ENCODE measurements at places on chromosomes 3 and 15.

- no peak for DNase-seq
Measured at GRCh38 chr3:52742418-52743041, 28.2 kb downstream of the NEK4 start.

DNA sequence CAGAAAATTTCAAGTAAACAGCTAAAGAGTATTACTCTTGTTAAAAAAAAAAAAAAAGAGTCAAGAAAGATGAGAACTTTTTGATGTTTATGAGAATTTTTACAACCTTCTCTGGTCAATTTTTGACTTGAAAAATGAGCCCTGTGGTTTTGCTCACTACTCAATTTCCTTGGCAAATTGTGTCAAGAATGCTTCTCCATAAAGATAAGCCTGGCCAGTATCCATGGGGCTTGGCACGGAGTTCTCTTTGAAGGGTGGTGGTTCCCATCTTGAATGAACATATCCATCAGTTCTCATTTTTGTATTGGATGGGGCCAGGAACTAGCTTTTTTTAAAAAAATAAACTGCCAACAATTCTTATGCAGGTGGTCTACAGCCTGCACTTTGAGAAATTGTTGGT is 179.9 kb downstream of the RYR3 start:
- no peak for DNase-seq

DNA sequence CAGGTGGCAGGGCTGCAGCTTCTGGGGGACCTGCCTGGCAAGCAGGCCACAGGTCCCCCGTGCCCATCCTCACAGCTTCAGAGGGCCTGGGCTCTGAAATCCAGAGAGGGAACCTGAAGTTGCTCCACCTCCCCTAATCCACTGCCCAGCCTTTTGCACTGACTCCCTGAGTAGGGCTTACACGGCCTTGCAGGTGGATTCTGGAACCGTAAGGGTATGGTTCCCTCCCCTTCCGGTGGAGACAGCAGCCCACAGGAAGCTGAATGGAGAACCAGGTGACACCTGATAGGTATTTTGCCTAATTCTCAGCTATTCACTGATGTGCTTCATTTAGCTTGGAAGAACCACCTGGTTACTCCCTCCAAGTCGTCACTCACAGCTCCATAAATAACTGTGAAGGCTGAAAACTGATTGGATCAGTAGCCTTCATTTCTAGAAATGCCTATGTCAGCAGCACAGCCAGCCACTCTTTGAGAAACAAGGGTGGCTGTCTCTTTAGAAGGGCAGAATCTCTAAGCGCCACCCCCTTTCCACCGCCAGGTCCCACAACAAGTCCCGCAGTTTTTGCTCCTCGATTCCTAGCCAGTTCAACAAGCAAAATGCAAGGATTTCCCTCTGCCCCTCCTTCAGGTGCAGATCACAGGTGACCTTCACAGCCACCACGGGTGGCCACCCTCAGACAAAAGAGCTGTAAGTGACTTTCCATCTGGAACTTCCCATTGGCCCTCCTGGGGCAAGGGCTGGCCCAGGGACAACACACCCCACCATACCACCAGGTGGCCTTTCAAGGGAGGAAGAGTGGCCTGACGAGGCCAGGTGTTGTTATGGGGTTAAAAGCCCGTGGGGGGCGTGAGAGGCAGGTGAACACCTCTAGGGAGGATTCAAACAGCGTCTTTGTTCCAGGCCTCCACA is 112.9 kb downstream of the SEC22A start:
- no peak for DNase-seq

DNA sequence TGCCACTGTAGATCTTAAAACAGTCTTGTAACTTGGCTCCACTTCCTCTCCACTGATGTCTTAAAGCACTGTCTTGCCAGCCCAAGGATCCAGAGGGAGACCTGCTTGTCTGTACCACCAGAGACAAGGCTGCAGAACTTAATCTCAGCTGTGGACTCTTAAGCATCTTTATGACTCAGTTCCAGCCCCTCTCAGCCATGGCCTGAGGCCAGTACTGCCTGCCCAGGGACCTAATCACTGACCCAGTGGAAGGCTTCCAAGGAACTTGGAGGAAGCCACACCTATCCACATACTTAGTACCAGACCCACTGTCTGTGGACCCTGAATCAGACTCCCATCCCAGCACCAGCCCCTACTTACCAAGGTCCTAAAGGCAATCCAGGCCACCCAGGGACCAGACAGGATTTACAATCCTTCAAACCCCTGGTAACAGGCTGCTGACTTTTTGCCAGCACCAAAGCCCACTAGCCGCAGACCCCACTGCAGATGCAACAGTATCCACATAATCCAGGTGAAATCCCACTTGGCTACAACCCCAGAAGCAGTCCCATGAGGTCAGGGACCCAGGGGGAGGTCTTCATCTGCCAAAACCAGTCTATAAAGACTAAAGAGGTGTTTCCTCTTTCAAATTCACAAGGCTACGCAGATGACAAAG is 41.9 kb upstream of the PRR20G start:
- no peak for DNase-seq

- no peak for DNase-seq
Measured at GRCh38 chr3:42852441-42852840, 23.2 kb downstream of the CYP8B1 start.

DNA sequence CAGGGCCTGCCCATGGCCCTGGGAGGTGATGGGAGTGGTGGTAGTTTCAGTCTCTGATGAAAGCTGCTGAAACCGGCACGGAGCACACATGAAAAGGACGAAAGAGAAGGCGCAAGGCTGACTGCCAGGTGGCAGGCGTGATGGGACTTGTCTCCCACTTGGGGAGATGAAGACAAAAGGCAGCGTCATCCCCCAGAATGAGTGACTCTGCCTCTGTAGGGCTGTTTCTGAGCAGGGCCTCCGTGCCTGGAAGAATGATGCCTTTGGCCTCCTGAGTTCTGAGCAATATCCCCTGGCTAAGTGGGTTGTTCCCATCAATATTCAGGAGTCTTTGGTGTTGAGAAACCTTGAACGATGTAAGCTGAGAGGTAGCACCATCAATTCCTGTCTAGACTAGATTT is 237.8 kb downstream of the OPA1 start:
- no peak for DNase-seq

- DNase-seq: no peak
Measured at GRCh38 chr15:44471885-44472455, 44.5 kb downstream of the CTDSPL2 start.

DNA sequence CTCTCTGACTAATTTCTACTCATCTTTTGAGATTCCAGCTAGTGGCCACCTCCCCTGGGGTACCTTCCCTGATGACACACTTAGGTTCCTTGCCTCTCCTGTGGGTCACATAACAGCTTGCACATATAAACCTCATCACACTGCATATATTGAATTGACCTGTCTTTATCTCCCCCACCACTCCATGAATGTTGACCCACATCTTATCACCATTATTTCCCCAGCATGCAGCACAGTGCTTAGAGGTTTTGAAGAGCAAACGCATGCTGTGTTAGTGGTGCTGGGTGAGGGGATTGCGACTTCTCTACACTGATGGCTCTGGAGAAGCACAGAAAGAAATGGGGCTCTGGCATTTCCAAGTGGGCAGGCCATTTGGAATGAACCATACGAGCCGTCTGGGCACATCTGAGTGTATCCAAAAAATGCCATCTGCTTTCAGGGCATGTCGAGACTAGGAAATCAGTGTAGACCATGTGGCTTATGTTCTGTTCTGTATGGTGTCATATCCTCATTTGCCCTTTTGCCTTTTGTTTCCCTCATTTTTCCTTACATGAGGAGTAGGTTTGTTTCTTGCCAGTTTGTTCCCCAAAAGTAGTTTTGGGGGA is 333.2 kb upstream of the TRIM42 start:
- DNase-seq: no peak

- DNase-seq: no peak
Measured at GRCh38 chr15:74616996-74617395, 1.4 kb downstream of the CLK3 start.

- DNase-seq: no peak
Measured at GRCh38 chr3:53612508-53612907, 118.1 kb downstream of the CACNA1D start.

GRCh38 chr3:177141471-177141870 is 55.8 kb downstream of the TBL1XR1 start:
- DNase-seq: no peak

DNA sequence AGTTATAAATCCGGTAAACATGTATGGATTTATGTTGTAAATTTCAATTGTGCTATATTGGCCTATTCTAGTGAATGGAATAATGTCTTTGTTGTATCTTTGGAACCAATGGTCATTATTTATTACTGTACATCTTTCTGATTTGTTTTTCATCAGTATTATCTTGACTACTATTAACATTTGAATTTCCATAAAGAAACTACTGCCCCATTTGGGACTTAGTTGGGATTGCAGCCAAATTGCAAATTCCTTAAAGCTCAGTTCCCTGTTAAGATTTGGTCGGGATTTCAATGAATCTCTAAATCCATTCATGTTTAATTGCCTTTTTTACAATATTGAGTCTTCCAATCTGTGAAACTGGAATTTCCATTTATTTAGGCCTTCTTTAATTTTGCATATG is 822.4 kb upstream of the CADM2 start:
- DNase-seq: no peak

DNA sequence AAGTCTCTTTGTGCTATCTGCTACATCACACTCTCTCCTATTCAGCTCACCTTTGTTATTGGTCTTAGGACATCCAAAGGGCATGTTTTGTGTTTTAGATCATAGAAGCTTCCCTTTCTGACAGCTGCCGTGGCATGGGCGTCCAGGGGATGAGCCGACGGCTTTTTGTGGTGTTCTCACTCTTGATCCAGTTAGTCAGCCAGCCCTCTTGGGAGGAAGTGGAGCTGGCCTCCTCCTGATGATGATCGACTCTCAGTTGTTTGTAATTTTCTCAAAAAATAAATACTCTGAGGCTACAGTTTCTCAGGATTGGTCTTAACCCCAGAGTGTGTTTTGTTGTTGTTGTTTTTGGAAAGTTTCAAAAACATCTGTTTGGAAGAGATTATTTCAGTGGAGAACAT is 34.4 kb downstream of the BOC start:
- DNase-seq: no peak

GRCh38 chr3:54527953-54528352 is 399.9 kb downstream of the LRTM1 start:
- no peak for DNase-seq

- DNase-seq: no peak
Measured at GRCh38 chr3:36738702-36739101, 25.7 kb downstream of the DCLK3 start.

- DNase-seq: no peak
Measured at GRCh38 chr3:22730701-22731100, 472.4 kb upstream of the UBE2E2 start.

GRCh38 chr15:100768501-100768931 is 111.1 kb upstream of the ALDH1A3 start:
- DNase-seq: no peak

GRCh38 chr15:36661042-36661441 is 81.6 kb downstream of the CDIN1 start:
- no peak for DNase-seq

DNA sequence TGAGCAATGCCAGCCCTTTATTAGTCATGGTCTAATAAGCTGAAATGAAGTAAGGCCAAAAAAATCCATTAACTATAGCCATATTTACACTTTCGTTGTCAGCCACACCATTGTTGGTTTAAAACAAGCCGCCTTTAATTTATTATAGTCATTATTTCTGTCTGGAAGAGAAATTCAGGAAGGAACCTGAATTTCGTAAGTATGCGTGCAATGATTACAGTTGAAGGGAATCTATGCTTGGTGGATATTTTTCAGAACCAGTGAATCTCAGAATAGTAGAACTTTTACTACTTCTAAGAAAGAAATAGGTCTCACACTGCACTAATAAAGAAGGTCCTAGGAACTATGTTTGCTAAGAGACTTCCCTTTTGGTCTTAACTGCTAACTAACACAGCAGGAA is 59.1 kb downstream of the FAM43A start:
- no peak for DNase-seq

GRCh38 chr3:49901366-49902339 is 2.0 kb downstream of the MST1R start:
- DNase-seq: no peak

- no peak for DNase-seq
Measured at GRCh38 chr3:3281024-3281423, 101.5 kb upstream of the CRBN start.

- DNase-seq: no peak
Measured at GRCh38 chr15:80526556-80527340, 122.6 kb downstream of the ARNT2 start.

DNA sequence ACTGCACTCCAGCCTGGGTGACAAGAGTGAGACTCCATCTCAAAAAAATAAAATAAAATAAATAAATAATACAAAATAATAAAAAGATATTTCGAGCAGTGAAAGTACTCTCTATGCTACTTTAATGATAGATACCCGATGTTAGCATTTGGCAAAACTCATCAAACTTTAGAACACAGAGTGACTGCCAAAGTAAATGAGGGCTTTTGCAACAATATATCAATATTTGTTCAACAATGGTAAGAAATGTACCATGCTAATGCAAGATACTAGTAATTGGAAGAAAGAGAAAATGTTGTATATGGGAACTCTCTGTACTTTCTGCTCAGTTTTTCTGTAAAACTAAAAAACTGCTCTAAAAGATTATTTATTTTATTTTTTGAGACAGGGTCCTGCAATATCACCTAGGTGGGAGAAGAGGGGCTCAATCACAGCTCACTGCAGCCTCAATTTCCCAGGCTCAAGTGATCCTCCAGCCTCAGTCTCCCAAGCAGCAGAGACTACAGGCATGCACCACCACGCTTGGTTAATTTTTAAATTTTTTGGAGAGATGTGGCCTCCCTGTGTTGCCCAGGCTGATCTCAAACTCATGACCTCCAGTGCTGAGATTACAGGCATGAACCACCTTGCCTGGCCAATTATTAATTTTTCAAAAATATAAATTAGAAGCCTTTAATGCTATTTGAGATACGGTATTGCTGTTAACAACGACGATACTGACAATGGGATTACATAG is 650.5 kb upstream of the NR2F2 start:
- DNase-seq: no peak

DNA sequence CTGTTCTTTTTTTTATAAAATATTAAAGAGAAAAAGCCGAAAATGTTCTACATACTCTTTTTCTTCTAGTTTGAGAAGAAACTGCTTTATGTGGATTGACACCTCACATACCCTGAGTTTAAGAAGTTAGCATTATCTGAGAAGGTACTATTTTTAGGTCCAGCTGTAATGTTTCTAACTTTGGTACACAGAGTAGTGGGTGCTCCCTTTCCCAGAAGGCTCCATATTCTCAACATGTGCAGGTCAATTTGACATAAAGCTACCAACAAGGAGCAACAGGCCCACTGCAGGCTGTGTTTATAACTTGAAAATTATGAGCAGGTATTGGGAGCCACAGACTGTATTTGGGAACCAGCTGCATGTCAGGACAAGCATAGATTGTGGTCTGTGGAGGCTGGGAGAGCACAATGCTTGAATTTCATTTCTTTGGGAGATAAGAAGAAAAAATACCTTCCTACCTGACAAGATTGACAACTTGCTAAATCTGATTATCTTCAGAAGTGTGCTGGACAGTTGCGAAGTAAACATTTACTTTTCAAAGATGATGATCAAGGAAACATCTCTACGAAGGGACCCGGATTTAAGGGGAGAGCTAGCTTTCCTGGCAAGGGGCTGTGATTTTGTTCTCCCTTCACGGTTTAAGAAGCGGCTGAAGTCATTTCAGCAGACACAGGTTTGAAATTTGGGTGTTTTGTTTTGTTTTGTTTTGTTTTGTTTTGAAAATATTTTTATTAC is 57.2 kb downstream of the PPP2R3A start:
- DNase-seq: no peak

GRCh38 chr3:45056608-45057301 is 30.7 kb downstream of the CLEC3B start:
- no peak for DNase-seq
